ENCODE measurements at places on chromosomes 6 and 20.
A peak's percentile ranks its signal among the peaks of the same experiment; 100 is the strongest.

- DNase-seq, result peak; percentile 33
Observed at GRCh38 chr20:25020345-25020744, 27.8 kb upstream of the APMAP start.

- no peak for DNase-seq
Observed at GRCh38 chr6:144480473-144480872, 195.3 kb downstream of the UTRN start.

DNA sequence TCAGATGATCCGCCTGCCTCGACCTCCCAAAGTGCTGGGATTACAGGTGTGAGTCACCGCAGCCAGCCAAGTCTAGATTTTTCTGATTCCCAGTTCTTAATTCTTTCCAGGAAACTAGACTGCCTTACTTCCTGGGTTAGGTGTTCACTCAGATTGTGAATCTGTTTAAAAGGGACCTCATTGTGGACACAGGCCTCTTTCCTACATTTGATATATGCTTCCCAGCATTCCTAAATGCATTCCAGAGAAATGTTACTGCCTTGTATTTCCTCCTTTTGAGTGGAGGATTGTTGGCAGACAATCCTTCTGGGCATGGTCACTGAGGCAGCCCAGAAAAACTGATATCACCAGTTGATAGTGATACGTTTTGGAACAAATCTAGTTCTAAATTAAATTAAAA lies 15.7 kb downstream of the TMEM181 start:
- no peak for DNase-seq

DNA sequence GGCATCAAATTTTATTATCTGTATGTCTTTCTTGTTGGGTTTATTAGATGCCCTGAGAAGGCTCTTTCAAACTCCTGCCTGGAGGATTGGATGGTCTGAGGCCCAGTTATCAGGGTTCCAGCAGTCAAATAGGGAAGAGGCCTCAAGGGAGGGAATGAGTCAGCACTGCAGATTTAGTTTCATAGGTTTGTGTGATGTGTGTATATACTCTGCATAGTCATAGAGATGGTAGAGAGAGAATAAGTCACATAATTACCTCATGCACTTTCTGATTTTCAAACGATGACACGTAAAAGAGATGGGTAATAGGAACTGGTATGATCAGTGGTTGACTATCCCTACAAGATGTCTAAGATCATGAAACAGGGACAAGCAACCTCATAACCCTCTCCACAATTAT lies 82.1 kb downstream of the ADAT2 start:
- DNase-seq, result no peak

GRCh38 chr6:56930846-56931245 lies 24.1 kb upstream of the BEND6 start:
- DNase-seq, result no peak
